ENCODE measurements at places on chromosomes 3 and 15.

DNA sequence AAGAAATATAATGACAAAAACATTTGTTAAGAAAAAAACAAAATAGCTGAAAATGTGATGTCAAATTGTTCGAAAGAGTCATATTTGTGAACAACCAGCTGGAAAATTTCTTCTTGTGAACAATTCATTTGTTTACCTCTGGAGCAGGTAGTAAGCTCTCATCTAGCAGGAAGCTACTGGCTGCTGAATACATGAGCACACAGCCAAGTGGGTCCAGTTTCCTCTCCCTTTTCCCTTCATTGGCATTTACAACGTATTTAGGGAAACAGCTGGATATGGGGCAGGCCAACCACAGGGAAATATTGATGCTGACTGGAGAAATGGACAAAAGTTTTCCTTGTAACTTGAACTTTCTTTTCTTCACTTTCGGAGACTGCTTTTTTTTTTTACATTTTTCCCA lies 1354.7 kb upstream of the EPHA6 start:
- no peak for DNase-seq

- DNase-seq, result no peak
These were observed 1.2 kb upstream of the LRRC34 start for GRCh38 chr3:169813757-169814517.

GRCh38 chr3:152120601-152121269 lies 148.0 kb upstream of the MBNL1 start:
- DNase-seq, result no peak

DNA sequence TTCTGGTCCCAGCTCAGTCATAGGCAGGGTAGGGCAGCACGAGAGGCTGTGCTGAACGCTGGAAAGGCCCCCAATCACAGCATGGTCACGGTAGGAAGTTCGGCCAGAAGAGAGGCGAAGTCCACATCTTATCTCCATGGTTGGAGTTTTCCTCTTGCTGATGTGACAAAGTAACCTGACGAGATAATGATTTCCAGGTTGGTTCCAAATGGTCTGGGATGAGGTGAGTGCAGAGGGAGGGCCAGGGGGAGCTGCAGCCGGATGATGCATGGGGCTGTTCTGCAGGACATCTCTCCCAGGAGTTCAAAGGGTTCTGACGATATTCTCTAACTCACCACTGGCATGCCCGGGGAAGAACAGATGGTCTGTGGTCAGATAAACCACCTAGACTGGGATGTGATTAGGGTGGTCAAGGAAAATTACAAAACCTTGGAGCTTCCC lies 83.2 kb upstream of the WNT5A start:
- no peak for DNase-seq

DNA sequence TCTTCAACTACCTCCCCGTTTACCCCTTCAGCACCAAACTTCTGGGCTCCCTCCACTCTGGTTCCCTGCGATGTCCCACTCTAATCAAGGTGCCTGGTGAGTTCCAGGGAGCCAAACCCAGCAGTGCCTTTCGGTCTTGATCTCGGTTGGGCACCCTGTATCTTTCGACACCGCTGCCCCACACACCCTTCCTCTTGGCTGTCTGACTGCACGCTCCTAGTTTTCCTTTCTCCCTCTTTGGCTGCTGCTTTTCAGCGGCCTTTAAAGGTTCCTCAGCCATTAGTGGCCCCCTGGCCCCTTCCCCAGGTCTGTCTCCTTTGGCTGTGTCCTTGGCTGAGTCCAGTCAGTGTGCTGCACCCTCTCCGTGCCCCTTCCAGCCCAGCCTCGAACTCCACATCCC lies 784 bp downstream of the TTLL3 start:
- DNase-seq, result no peak

GRCh38 chr3:58585994-58586393 lies 8.8 kb upstream of the FAM107A start:
- no peak for DNase-seq

DNA sequence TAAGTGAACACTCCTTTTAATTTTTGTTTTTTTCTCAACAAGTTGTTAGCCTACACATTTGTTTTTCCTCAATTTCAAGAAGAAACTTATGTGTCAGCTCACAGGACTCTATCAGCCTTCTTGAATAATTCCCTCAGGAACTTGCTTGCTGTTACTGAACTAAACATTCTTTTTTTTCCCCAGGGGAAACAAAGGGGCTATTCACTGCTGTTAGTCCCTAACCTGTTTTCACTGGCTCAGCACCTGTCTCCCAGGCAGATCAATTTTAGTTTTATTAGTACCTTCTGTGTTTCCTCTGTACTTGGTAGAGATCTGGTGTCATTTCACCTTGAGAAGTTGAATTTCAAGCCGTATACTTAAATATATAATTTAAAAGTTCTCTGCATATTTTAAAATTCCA lies 644.6 kb downstream of the CADM2 start:
- no peak for DNase-seq

GRCh38 chr15:44798826-44799225 lies 62.5 kb downstream of the TRIM69 start:
- DNase-seq, result no peak

GRCh38 chr3:139124197-139124596 lies 79.5 kb upstream of the PRR23C start:
- no peak for DNase-seq

DNA sequence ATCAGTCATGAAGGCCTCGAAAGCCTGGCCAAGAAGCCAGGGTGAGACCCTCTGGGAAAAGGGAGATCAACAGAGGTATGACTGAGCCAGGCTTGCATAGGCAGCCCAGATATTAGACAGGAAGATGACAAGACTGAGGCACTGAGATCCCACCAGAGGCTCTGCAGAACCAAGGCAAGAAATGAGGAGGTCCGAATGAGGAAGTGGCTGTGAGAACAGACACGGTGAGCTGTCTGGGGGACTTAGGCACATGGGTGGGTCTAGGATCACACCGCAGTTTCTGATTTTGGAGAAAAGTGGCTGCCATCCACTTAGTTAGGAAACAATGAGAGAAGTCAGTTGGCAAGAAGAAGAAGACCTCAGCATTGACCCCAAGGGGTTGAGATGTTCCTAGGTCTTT lies 31.5 kb upstream of the PRSS50 start:
- no peak for DNase-seq

DNA sequence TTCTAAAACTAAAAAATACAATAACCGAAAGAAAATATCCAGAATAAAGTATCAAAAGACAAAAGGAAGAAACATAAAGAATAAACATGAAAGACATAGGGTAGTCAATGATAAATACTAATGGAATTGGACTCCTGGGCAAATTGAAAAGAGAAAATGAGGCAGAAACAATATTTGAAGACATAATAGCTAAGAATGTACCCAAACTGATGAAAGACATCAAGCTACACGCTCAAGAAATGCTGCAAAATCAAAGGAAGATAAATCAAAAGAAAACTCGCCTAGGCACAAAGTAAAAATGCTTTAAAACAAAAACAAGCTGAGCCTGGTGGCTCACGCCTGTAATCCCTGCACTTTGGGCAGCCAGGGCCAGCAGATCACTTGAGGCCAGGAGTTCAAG lies 34.9 kb downstream of the CEP70 start:
- DNase-seq, result no peak

- DNase-seq, result no peak
These were observed 3.1 kb downstream of the IFRD2 start for GRCh38 chr3:50289130-50289529.

GRCh38 chr15:56910801-56911200 lies 7.6 kb upstream of the TCF12 start:
- DNase-seq, result no peak

- DNase-seq, result no peak
These were observed 21.2 kb downstream of the STARD5 start for GRCh38 chr15:81302701-81303109.

- no peak for DNase-seq
These were observed 515.3 kb upstream of the CFAP20DC start for GRCh38 chr3:59565125-59565524.

GRCh38 chr3:114411811-114412803 lies 118.3 kb downstream of the TIGIT start:
- no peak for DNase-seq

- no peak for DNase-seq
These were observed 264 bp upstream of the CMTM6 start for GRCh38 chr3:32502946-32503286.

DNA sequence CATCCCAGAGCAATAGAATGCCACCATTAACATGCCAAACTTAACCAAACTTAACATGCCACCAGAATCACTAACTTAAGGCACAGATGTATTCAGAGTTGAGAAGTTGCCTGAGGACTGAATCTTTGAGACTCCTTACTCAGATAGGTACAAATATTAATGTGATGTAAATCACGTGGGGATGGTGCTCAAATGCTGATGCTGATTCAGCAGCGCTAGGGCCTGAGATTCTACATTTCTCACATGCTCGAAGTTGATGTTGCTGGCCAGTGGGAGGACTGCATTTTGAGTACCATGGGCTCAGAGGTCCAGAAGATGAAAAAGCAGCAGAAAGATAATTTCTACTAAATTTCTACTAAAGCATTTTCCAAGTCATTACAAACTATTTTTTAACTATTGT lies 54.1 kb downstream of the RPL22L1 start:
- no peak for DNase-seq

- no peak for DNase-seq
These were observed 1.3 kb downstream of the TNK2 start for GRCh38 chr3:195906865-195907683.

DNA sequence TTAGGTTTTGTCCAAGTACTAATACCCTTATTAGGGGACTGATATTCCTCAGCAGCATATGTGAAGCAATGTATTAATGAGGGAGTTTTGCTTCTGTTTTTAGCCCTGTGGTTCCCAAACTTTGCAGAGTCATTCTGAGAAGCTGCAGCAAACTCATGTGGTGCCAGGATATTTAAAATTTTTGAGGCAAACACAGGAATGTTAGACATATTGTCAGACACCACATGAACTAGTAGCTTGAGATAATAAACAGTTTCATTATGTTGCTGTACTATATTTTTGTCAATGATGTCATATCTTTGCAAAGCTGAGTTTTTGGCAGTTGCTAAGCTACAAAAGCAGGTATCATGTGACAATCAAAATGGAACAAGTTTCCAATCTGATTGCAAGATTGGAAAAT lies 36.6 kb downstream of the ATP6V1A start:
- no peak for DNase-seq

GRCh38 chr3:79211586-79212359 lies 556.0 kb downstream of the ROBO1 start:
- no peak for DNase-seq

- DNase-seq, result no peak
These were observed 37.6 kb downstream of the SMAD3 start for GRCh38 chr15:67103021-67103420.

- no peak for DNase-seq
These were observed 1013.3 kb upstream of the SEMA6D start for GRCh38 chr15:46703871-46704637.
